ENCODE measurements at places on chromosomes 5 and 9.

DNA sequence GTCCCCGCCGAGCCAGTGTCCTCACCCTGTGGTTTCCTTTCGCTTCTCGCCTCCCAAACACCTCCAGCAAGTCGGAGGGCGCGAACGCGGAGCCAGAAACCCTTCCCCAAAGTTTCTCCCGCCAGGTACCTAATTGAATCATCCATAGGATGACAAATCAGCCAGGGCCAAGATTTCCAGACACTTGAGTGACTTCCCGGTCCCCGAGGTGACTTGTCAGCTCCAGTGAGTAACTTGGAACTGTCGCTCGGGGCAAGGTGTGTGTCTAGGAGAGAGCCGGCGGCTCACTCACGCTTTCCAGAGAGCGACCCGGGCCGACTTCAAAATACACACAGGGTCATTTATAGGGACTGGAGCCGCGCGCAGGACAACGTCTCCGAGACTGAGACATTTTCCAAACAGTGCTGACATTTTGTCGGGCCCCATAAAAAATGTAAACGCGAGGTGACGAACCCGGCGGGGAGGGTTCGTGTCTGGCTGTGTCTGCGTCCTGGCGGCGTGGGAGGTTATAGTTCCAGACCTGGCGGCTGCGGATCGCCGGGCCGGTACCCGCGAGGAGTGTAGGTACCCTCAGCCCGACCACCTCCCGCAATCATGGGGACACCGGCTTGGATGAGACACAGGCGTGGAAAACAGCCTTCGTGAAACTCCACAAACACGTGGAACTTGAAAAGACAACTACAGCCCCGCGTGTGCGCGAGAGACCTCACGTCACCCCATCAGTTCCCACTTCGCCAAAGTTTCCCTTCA is 1.4 kb downstream of the GLIS3 start:
- peak; percentile 23 for DNase-seq

- no peak for DNase-seq
Measured at GRCh38 chr5:138468966-138469539, 3.8 kb downstream of the EGR1 start.

- DNase-seq = no peak
Measured at GRCh38 chr5:68420476-68421344, 205.2 kb downstream of the PIK3R1 start.

GRCh38 chr9:110255034-110255462 is 1.3 kb downstream of the TXN start:
- no peak for DNase-seq

All from activated T-cell treated with anti-CD3 and anti-CD28 coated beads for 4 hours (primary cell).